ENCODE measurements at places on chromosomes 7 and 10.
A peak's percentile ranks its signal among the peaks of the same experiment; 100 is the strongest.

- DNase-seq = no peak
Measured at GRCh38 chr10:17073725-17074540, 55.7 kb downstream of the CUBN start.

DNA sequence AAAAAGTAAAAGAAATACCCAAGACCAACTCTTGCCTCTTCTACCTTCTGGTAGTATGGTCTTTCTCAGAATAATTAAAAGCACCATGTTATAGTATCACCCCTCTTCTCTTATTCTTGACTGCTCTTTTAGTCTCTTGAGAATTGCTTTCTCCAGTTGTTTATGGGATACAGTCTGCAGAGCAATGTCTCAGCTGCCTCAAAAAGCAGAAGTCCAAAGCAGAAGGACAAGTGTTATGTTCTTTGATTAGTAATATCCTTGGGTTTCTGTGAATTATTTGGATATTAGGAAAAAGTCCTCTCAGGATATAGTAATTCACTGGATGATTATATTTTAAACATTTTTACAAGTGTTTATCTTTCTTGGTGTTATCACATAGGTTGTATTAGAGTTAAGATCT lies 7.4 kb downstream of the TAS2R41 start:
- no peak for DNase-seq

GRCh38 chr10:101293007-101293723 lies 60.8 kb upstream of the BTRC start:
- DNase-seq = no peak

DNA sequence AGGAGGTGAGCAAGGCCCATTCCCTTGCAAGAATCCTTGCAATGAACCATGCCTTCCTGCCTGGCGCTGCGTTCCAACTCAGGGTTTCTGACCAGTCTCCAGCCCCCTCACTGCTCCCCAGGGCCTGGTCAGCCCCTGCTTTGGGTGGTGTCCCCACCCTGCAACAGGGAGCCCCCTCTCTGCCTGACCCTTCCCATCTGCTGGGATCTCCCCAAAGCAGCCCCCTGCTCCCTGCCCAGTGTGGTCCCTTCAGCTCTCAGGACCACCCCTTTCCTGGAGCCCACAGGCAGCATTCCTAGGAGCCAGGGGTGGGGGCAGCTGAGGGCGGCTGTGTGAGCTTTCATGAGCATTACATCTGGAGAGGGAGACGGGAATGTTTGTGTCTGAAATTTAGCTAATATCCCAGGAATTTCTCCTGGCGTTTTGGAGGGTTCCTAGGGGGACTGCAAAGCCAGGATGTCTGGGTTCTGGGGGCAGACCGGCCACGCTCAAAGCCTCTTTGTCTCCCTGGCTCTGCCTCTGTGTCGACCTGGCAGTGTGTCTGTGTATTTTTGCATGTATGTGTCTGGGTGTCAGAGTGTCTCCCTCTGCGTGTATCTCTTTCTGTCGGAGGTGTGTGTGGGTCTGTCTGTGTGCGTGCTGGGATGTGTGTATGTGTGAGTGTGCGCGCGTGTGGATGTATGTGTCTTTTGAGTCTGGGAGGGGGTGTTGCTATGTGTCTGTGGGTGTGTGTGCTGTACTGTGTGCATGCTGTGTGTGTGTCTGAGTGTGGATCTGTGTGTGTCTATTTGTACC lies 300.5 kb upstream of the ZMIZ1 start:
- no peak for DNase-seq

DNA sequence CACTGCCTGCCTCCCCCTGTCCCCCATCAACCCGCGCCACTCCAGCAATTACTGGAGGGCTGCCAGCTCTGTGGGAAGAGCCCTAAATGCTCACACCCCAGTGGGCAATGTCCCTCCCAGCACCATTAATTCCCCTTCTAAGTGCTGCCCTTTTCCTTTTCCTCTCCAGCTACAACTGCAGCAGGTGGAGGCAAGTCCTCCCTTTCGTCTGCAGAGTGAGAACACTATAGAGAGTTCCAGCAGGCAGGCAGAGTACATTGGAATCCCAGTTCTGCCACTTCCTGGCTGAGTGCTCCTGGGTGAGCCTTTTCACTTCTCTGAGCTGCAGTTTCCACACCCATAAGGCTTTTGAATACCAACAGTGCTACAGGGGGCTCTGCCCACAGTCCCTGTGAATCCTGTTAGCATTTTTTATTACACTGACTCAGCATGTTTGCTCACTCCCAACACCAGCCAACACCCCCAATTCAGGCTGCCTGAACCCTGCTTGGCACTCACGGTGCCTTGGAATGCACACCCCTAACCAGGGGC lies 447.0 kb downstream of the GRID1 start:
- no peak for DNase-seq

DNA sequence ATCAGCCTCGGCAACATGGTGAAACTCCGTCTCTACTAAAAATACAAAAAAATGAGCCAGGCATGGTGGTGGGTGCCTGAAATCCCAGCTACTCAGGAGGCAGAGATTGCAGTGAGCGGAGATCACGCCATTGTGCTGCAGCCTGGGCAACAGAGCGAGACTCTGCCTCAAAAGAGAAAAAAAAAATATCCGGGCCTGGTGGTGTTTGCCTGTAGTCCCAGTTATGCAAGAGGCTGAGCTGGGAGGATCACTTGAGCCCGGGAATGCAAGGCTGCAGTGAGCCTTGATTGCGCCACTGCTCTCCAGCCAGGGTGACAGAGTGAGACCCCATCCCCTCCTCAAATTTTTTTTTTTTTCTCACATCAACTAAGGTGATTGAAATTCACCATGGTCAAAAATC lies 42.8 kb downstream of the CDC123 start:
- DNase-seq = peak; percentile 25

DNA sequence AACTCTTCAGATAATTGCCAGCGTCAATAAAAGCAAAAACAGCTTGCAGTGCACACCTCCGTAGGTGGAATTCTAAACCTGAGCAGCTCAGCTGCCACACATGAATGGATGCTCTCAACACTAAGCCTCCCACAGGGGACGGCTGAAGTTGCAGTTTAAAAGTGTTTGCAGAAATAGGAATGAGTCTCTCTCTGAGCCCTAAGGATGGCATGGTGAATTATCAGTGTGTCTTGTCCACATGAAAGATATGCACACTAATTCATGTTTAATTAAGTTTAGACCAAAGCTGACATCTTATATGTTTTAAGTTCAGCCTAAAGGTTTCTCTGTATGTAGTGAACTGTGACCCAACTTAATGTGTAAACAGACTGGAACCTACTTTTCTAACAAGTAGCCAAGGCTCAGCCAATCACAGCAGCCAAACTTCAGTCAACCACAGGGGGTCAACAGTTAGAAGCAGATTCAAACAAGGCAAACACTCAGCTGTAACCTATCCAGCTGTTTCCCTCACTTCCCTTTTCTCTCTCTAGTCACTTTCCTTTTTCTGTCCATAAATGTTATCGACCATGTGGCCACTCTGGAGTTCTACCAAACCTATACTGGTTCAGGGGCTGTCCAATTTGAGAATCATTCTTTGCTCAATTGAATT lies 38.1 kb downstream of the CTTNBP2 start:
- no peak for DNase-seq

DNA sequence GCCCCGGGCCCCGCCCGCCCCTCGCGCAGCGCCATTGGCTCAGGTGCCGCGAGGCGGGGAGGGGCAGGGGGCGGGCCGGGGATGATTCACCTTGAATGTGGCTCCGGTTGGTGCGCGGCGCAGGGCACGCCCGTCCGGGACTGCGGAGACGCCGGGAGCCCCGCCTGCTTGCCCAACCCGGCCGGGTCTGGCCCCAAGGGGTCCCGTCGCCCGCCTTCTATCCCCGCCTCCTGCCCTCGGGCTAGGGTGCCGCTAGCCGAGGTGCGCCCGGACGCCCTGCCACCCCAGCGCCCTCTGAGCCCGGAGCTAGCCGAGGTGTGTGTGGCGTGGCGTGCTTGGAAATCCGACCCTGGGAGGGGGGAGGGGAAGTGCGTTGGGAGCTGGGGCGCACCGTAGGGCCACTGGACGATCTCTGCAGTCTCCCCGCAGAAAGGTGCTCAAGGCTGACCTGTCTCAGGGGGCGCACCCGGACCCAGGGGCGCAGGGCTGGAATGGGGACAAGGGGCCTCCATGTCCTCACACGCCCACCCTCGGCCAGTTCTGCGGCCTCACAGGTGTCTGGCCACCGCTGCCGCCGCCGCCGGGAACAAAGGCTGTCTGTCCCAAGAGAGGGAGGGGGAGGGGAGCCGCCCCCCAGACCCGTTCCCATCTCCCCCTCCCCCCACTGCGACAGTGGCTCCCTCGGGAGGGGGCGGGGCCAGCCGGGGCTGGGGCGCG lies 168.9 kb downstream of the NRF1 start:
- DNase-seq = peak; percentile 94

GRCh38 chr10:114458955-114459354 lies 54.7 kb upstream of the AFAP1L2 start:
- DNase-seq = no peak

All from lower leg skin (tissue), 4 donors.